ENCODE measurements at places on chromosomes 3 and 15.

GRCh38 chr15:58593870-58594269 is 155.6 kb downstream of the ADAM10 start:
- no peak for DNase-seq

- no peak for DNase-seq
These were observed 60.3 kb upstream of the TEX264 start for GRCh38 chr3:51610708-51611107.

- DNase-seq, result no peak
These were observed 1.0 kb upstream of the P2RY13 start for GRCh38 chr3:151330379-151330778.

- DNase-seq, result no peak
These were observed 399.4 kb downstream of the SHQ1 start for GRCh38 chr3:72448858-72449257.

DNA sequence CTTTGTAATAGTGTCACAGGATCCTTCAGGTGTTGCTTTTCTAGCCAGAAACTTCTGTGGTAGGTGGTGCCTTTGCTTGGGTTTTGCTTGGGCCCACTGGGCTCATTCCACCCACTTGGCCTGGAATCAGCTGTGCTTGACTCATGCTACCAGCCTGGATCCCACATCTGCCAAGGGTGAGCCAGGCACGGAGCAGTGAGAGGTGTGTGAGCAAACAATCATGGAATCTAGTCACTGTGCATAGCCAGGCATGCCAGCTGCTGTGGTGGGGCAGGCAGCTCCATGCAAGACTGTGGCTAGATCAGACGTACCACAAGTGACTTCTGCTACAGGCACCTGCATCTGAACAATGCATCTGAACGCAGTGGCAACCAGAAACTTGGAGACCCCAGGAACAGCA is 275.9 kb downstream of the UBE2E2 start:
- no peak for DNase-seq

DNA sequence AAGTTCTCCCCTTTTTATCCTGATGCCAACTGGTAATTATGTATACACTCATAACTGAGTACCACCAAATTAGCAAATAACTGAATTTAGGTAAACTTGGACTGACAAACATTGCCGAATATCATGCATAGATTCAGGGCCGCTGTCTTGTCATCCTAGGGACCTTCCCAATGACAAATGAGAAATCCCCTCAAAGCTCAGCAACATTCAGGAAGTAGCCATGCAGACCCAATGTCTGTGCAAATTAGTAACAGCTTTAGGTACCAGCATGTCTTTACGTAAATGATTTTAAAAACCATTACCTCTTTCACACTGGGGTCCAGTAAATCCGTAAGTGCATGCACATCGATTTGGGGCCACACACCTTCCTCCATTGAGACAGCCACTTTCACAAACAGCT is 49.5 kb downstream of the FBN1 start:
- no peak for DNase-seq

DNA sequence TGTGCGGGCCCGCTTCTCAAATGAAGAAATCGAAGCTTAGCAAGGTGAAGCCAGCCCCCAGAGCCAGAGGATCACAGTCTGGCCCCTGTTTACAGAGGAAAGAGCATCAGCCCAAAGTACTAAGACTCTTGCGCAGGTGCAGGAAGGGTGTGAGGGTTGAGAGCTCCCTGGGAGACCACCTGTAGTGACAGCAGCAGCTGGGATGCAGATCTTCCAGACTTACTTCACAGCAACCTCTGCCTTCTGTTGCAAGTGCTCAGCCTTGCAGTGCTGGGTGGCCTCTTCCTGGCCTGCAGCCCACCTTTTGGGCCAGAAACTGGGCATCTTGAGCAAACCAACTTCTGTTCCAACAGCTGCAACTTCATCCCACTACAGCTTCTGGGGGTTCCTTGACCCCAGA is 19.7 kb downstream of the SPATA12 start:
- no peak for DNase-seq

DNA sequence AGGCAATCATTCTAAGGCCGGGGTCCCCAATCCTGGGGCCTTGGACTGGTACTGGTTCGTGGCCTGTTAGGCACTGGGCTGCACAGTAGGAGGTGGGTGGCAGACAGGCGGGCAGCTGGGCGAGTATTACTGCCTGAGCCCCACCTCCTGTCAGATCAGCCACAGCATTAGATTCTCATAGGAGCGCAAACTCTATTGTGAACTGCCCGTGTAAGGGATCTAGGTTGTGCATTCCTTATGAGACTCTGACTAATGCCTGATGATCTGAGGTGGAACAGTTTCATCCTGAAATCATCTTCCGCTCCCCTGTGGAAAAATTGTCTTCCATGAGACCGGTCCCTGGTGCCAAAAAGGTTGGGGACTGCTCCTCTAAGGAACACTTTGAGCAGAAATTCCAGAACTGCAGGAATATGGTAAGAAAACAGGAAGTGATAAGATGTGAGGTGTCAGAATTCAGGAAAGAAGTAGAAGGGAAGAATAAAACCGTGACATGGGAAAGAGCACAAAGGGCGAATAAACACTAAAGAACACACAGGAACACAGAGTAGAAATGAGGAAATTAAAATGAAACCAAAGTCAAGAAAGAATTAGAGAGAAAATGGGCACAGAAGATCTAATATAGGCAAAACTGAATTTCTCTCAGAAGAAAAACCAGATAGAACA is 57.6 kb downstream of the PDCD6IP start:
- DNase-seq, result no peak

- DNase-seq, result no peak
These were observed 727.1 kb downstream of the ROBO1 start for GRCh38 chr3:79040701-79041100.

GRCh38 chr3:32045091-32045915 is 61.1 kb upstream of the GPD1L start:
- DNase-seq, result no peak

GRCh38 chr15:82146990-82147461 is 101.2 kb upstream of the MEX3B start:
- no peak for DNase-seq

GRCh38 chr3:147760085-147760484 is 350.9 kb downstream of the ZIC1 start:
- DNase-seq, result no peak

DNA sequence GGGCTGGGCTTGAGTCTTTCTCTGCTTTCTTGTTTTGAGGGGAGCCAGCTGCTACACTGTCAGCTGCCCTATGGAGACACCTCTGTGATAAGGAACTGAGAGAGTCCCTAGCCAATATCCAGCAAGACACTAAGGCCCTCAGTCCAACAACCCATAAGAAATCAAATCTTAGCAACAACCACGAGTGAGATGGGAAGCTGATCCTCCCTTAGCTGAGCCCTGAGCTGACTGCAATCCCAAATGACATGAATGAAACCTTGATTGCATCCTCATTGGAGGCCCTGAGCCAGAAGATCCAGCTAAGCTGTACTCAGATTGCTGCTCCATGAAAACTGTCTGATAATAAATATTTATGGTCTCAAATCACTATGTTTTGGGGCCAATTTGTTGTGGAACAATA is 302.1 kb upstream of the MME start:
- DNase-seq, result no peak

GRCh38 chr3:146313746-146314111 is 62.8 kb upstream of the PLSCR4 start:
- DNase-seq, result no peak

- DNase-seq, result no peak
These were observed 336.0 kb downstream of the VGLL3 start for GRCh38 chr3:86654806-86655460.

- DNase-seq, result no peak
These were observed 170.7 kb downstream of the NAALADL2 start for GRCh38 chr3:175029828-175030227.

- no peak for DNase-seq
These were observed 344.9 kb downstream of the NLGN1 start for GRCh38 chr3:173742491-173742890.

- no peak for DNase-seq
These were observed 31.6 kb downstream of the NKIRAS1 start for GRCh38 chr3:23885210-23885609.

DNA sequence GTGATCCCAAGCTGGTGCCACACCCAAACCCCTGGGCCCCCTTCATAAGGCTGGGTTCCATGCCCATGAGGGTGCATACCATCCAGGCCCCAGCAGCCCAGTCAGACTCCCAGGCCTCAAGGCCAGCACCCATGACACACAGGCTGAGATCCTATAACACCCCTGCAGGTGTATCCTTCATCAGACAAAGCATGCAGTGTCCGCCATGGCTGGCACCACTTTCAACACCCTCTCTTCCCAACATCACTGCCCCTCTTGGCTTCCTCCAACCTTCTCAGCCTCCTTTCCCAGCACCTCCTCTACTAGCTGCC is 3.5 kb downstream of the CCDC51 start:
- no peak for DNase-seq

- DNase-seq, result no peak
These were observed 85.9 kb downstream of the CHSY1 start for GRCh38 chr15:101165905-101166471.

DNA sequence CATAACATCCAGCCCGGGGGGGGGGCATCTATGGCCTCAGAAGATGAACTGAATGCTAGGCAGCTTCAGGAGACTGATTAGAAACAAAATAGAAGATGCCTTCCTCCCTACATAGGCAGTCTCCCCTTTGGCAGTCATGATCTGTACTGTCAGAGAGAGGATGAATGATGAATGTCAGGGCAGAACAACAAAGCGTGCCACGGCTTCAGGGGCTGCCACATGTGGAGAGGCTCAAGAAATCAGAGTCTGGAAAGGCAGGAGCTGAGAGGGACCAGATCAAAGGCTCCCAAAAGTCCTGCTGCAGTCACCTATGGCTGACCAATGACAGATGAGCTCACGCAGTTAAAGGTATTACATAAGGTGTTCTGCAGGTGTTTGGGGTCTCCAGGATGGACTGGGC is 180.4 kb downstream of the UACA start:
- DNase-seq, result no peak

DNA sequence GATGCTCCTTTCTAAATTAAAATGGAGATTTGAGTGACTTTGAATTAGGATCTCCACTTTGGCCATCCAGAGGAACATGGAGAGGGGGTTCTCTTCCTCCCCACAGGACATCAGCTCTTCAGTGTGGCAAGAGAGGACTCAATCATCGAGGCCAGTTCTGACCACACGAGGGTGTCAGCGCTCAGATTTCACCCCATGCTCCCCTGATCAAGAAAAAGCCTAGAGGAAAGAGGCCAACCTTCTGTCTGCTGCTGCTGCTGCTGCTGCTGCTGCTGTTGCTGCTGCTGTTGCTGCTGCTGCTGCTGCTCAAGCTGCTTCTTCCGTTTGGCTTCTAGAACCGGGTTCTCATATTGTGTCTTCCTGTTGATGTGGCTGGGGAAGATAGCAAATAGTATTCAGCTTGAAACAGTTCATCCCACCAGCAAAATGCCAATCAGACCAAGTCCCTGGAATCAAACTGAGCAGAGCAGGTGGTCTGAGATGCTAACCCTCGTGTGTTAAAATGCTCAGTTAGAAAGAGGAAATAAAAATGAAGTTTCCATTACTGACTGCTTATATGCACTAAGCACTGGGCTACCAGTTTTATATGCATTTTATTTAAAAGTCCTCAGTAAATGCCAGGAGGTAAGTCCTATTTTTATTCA is 599.0 kb downstream of the MAGI1 start:
- no peak for DNase-seq

DNA sequence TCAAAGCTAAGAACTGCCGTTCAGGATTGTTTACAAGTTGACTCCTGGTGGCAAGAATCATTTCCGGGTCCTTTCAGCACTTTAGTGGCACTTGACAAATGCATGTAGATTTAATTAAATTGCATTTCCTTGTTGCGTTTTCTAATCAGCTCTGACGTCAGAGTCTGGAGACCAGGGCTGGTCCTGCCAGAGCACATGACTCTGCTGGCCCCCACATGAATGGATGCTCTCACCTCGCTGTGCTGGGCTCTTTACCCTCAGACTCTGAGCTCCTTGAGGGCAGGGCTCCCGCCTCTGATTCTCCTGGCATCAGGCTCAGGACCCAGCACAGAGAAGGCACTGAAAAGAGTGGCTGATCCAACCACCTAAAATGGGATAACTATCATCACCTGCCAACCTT is 69.4 kb downstream of the FEM1B start:
- no peak for DNase-seq

GRCh38 chr3:965826-966225 is 127.0 kb upstream of the CNTN6 start:
- DNase-seq, result no peak

GRCh38 chr15:77964193-77964592 is 113.3 kb downstream of the TBC1D2B start:
- DNase-seq, result no peak

GRCh38 chr3:177599326-177599725 is 402.0 kb upstream of the TBL1XR1 start:
- DNase-seq, result no peak

GRCh38 chr3:107861904-107862303 is 228.9 kb downstream of the CD47 start:
- DNase-seq, result no peak

- DNase-seq, result no peak
These were observed 192.0 kb downstream of the UBE2E2 start for GRCh38 chr3:23395115-23395514.

- DNase-seq, result no peak
These were observed 187.2 kb downstream of the SHQ1 start for GRCh38 chr3:72661115-72661457.

DNA sequence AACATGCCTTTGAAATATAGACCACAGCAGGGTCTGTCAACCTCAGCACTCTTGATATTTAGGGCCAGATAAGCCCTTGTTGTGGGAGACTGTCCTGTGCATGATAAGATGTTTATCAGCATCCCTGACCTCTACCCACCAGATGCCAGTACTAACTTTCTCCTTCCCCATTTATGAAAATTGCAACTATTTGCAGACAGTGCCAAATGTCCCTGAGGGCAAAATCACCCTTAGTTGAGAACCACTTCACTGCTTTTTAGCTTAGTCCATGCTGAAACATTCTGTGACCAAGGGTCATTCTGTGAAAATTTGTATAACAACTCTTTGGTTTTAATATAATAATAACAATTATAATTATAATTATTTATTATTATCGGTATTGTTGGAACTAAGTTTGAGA is 1032.4 kb downstream of the MCTP2 start:
- no peak for DNase-seq

GRCh38 chr15:68924866-68925560 is 5.3 kb upstream of the SPESP1 start:
- peak; percentile 68 for DNase-seq

- DNase-seq, result peak; percentile 47
These were observed 45.2 kb downstream of the ATP2B2 start for GRCh38 chr3:10459954-10460754.

DNA sequence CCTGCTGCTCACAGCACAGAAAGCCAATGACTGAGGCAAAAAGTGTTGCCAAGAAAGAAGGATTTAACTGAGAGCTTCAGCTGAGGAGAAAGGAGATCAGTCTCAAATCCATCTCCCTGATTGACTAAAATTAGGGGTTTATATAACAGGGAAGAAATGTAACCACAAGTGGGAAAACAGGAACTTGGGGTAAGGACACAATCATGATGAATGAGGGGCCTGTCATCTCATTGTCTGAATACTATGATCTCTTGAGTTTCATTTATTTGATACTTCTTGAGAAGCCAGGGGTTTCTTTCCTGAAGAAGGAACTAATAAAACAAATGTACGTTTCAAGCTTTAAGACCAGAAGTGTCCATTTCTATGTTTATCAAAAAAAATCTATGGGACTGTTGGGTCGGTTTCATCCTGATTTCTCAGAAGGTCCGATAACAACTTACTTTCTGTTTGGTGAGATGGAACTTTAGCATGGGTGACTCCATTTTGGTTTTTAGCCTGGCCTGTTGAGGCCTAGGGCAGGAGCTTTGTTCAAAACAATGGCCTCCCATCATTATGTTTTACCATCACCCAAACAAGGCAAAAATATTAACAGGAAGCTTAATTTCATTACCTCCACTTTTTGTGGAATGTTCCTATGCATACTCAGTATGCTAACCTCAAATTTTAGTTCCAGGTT is 76.6 kb upstream of the PIAS1 start:
- DNase-seq, result no peak

- DNase-seq, result no peak
These were observed 49.6 kb downstream of the TRAK1 start for GRCh38 chr3:42140665-42141203.

Data from activated CD4-positive, alpha-beta T cell treated with anti-CD3 and anti-CD28 coated beads, Interleukin-10, Interleukin-2, amounts not matched to agents 100 ng/mL and 50 ng/mL, durations not matched to agents 16 hours and 8 hours (primary cell).